ENCODE measurements at places on chromosomes 2 and 18.

DNA sequence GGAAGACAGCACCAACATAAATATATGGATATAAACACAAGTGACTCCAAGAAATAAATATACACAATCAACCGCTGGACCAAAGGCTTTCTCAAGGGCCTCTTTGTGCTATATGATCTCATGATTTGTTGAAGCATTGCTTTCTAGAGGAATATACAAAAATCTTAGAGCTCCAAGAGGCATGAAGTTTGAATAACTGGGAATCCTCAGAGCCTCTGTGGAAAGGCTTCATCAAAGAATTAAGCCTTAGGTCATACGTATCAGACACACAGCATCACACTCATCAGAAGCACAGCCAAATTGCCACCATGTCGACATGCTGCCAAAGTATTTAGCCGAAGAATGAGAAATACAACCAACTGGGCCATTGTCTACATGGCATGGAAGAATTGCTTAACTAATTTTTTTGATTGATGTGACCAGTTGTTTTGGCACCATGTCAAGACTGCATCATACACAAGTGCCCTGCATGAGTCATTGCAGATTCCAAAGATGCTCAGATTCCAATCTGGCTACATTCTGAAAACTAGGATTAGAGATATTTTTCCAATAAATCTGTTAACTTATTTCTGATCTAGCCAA, 860.6 kb upstream of the ZEB2 start:
- no peak for DNase-seq

DNA sequence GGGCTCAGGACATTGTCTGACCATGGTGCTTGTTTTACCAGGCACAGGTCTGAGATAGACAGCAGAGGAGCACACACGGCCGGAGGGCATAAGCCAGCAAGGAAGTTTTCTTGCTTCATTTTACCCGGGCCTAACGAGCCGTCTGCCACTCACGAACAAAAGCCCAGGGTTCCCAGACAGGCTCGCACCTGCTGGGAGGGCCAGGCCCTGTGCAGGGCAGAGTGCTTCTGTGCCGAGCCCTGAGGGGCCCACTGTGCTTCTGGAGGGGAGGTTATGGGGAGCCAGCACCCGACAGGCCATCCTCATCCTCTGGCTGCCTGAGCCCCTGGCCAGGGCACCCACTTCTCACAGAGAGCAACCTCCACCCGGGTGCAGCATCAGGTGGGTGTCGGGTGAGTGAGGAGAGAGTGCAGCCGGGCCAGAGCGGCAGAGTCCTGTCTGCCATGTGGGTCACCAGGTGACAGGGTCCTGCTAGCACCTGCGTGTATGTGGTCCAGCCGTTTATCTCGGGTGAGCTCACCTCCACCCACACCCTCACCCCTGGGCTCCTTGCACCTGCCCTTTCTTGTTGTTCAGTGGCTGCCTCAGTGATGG, 297.9 kb downstream of the NDUFA10 start:
- no peak for DNase-seq

DNA sequence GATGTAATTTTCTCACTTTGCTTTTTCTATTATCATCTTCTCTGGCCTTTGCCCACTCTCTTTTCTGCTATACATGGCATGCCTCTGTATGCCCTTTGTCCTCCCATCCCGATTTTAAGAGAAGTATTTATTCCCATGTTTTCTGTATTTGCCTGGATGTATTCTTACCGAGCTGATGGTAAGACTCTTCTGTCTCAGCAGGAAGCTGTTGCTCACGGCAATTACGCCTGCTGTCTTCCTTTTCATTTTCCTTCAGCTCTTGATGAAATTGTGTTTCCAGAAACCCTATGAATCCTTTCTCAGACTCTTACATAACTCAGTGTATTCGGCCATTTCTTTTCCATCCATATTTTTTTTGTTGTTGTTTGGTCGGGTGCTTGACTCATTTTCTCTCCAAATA, 121.6 kb downstream of the SP3 start:
- DNase-seq = no peak

DNA sequence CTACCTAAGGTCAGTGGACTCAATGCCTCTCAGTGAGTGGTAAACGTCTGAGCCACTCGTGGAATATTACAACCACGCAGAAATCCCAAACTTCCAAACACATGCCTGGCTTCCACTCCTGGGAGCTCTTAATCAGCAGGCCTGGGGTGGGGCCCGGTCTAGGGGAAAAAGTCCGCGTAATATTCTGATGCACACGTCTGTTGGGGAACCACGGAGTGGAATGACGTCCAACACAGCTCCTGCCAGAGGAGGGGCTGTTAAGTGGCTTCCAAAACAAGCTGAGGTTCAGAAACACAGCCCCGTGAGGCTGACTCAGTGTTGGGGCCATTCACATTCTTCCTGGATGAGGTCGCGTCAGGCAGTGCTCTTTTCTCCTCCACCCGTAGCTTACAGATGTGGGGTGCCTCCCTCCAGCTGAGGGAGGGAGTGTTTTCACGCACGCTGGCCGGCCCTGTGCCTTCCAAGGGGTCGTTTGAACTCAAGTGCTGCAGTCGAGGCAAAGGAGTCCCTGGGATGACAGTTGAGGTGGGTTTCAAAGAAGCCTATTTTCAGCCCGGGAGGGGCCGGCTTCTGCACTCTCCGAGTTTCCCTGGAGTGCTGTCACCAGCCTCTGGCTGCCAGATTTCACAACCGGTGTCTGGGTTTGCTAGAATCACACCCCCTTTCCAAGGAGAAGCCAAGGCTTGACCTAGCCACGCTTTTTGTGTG, 73.1 kb downstream of the ACKR3 start:
- no peak for DNase-seq

DNA sequence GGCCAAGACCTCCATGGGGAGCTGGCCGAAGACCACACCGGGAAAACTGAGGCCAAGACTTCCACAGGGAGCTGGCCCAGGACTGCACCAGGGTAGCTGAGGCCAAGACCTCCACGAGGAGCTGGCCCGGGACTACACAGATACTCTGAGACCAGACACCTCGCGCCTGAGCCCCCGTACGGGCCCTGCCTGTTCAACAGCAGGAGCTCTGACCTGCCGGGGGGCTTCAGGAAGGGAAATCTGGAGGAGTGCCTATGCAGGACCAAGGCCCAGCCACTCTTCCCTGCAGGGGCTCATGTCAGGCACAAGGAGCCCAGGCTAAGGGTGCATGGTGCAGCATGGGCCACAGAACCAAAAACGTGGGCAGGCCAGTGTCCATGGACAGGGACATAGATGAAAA, 151.6 kb downstream of the TMEM18 start:
- DNase-seq = no peak

DNA sequence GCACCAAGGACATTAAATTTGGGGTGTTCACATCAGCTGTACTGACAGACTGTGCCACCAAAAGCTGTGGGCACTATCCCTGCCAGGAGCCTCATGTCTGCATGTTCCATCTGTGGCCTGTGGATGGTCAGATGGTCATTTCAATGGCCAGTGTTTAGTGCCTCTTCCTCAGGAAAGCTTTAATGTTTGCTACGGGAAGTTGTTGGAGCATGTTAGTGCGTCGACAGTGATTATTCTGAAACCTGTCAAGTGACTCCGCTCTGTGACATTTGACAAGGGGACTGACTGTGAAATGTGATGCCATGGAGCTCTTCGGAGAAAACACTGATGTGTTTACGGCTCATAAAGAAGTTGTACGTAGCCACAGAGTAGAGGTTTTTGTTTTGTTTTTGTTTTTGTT, 18.7 kb upstream of the RGPD4 start:
- no peak for DNase-seq

GRCh38 chr18:55390898-55391297, 197.1 kb downstream of the TCF4 start:
- DNase-seq = no peak

DNA sequence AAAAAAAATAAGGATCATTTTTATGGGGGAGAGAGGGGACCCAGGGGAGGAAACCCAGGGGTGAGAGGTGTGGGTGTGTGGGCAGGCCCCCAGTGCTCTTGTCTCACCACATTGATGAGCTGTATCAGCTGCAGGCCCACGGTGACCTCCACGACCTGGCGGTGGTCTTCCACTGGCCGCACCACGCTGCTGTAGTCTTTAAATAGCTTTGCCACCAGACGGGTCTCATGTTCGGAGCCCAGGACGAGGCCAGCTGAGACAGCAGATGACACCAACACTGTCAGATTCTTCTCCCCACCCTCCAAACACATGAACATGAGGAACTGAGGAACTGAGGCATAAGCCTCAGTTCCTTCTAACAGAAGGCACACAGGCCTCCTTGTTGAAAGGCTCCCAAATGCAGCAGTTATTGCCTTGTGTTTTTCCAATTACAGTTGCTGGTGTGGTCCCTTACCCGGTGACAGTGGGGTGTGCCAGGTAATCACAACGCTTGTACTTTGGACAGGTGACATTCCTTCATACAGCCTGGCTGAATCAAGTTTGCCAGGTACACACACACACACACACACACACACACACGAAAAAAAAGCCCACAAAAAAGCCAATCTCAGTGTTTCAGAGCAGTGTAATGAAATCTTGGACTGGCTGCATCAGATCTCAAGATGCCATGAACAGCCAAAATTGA, 4.7 kb downstream of the CHRNA1 start:
- DNase-seq = no peak

DNA sequence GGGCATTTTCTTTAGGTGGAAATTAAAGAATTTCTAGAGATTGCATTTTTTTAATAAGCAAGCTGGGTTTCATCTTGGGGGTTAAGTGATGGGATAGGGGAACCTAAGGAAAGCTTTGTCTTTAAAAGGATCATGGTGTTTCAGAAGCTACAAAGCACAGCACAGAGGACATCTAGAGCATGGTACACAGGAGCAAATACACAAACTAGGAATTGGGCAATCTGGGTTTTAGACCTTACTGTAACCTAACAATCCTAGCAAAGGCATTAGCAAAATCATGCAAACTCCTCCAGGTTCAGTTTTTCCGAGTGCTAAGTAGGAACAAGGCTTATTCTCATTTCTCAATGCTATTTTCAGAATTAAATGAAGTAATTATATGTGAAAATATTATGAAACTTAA, 134.1 kb downstream of the CD226 start:
- DNase-seq = no peak

DNA sequence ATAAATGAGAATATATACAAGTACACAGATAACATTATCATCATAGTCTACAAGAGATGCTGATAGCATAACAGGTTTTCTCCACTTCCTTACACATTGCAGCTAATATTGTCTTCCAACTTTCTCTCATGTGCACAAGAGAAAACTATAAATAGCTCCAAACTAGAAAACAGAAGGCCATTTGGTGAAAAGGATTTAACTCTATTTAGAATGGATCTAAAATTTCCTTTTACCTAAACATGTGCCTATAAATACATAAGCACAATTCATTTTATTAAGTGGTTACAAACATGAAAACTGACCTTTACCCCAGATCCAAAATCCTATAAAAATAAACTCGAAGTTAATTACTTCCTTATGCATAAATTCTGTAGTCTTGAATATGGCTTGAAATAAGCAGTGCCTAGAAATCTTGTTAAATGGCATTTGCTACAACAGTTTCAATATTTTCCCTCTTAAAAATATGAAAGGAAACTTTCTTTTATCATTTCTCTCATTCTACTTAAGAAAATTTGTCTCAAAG, 41.6 kb downstream of the SLC25A12 start:
- no peak for DNase-seq

DNA sequence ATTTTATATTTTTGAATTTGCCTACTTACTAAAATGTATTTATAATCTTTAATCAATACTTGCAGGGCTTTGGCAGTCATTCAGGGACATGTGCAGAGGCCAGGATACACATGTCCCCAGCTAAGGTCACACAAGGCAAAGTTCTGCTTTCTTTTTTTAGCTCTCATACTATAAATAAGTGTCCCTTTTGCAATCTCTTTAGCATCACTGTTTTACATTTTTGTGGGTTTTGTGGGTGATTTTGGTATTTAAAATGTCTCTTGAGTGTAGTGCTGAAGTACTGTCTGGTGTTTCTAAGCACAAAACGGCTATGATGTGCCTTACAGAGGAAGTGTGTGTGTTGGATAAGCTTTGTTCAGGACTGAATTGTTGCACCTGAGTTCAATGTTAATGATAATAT, 309.0 kb upstream of the GULP1 start:
- DNase-seq = no peak

DNA sequence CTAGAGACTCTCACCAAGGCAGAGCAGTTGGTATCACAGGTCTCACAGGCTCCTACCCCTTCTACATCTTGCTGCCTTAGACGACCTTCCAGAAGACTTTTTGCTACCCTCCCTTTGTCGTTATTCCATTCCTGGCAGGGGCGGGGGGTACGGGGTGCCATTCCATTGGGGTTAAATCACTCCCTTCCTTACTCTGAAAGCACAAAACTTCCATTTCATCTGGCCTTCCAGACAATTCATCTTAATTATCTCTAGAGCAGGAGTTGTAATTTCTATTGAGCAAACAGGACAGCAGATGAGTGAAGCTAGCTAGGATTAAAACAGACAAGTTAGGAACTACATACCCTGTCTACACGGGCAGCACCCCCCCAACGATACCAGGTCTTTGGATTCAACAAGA, 276.2 kb upstream of the TANK start:
- no peak for DNase-seq

DNA sequence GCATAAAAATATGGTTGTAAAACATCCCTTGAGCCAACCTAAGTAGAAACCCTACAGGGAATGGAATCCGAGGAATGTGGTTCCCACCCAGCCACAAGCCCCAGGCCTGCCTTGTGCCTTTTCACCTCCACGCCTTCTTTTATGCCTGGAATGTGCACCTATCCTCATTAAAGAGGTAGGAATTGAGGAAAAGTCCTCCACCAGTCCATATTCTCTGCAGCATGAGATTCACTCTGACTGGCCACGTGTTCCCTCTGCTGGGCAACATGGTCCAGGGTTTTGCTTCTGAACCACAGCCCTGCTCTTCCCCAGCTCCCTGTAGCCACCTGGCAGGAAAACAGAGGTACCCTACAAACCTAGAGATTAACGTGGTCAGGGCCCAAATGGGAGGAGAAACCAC, 787.9 kb upstream of the RAB6C start:
- no peak for DNase-seq

DNA sequence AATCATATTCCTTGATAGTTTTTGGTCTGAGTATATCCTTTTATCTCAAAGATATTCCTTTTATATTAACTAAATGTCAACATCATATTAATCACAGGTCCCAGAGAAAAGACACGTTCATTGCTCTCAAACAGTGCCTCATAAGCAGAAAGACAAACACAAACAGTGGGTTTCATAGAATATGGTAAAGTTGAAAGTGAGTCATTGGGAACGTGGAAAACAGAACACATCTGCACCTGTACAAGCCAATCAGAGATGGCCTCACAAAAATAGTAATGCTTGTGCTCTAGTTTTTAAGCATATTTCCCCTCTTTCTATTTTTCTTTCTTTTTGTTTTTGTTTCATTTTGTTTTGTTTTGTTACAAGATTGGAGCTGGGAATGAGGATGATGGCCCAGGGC, 328.4 kb upstream of the MAP2 start:
- DNase-seq = no peak

DNA sequence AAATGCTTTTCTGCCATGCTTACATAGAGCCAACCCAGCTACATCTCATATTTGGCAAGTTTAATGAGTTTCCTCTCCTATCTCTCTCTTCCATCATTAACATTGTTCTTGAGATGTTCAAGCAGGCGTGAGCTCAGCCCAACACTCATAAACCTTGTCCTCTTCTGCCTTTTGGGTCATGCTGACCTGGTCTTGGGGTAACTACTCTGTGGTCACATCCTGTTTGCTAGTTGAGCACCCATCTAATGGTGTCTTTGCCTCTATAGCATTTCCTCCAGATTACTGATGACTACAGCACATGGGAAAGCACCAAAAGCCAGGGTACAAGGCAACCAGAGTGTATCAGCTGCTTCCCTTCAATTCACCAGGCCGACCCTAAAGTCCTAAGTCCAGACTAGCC, 366.9 kb upstream of the HNRNPA3 start:
- no peak for DNase-seq
